Colonic mucosa (tissue), 4 donors: ENCODE measurements at places on chromosomes 7 and 10. TPM values are rescaled to one million over a fixed set of nuclear protein-coding genes. Genes with fewer than 3 reads are reported as not detected.

ARHGAP21 gene
- total RNA-seq: 84.9 TPM

NFKB2 gene
- 44.5 TPM for total RNA-seq

DNA sequence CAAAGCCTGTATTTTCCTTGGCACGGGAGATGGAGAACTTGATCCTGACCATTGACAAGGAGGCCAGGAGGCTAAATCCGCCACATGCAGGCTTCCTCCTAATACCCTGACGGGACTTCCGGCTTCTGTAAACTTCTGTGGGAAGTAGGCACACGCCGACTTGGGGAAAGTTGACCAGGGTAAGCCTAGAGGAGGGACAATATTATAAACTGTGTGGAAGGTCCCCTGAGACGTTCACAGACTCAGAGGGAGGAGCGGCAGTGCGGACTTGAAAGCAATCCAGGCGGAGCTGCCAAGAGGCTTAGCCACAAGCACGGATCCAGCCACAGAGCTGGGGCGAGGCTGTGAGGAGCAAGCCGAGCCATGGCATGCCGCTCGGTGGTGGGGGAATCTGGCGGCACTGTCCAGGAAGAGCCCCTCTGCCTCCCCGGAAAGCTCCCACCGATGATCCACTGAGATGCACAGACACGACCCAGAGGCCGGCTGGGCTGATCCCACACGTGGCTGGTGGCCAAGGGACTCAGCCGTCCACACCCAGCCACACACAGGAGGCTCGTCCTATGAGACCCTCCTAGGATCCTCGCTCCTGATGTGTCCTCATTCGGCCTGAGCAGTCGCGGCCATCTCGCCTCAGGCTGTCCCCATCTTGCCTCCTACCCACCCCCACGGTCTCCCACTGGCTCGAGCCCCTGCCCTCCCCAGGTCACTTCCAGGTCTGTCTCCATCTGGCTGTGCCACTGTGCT lies 40.0 kb upstream of the INSIG1 start:
- no peaks in the 10 kb centered on the region for H3K4me1 ChIP-seq
- no peaks in the 10 kb centered on the region for H3K36me3 ChIP-seq
- no peak overlapping the region for H3K4me3 ChIP-seq
- no peaks in the 10 kb centered on the region for H3K27me3 ChIP-seq
- no peak overlapping the region for H3K27ac ChIP-seq
- DNase-seq: no peak

- no peaks in the 10 kb centered on the region for H3K27me3 ChIP-seq
- DNase-seq: no peak
- no peaks in the 10 kb centered on the region for H3K36me3 ChIP-seq
- no peak overlapping the region for H3K27ac ChIP-seq
- peaks cover 14% of the 10 kb centered on the region for H3K4me1 ChIP-seq
Observed at GRCh38 chr7:30462179-30462578, 16.4 kb downstream of the NOD1 start.

SORCS3 gene
- total RNA-seq: not detected

- H3K4me1 ChIP-seq: no peaks in the 10 kb centered on the region
- H3K27me3 ChIP-seq: no peaks in the 10 kb centered on the region
- no peak overlapping the region for H3K4me3 ChIP-seq
- no peak overlapping the region for H3K27ac ChIP-seq
- DNase-seq: no peak
Observed at GRCh38 chr10:92103376-92104090, 180.0 kb downstream of the BTAF1 start.

- H3K4me3 ChIP-seq: no peak overlapping the region
- no peaks in the 10 kb centered on the region for H3K36me3 ChIP-seq
- peaks cover 23% of the 10 kb centered on the region for H3K4me1 ChIP-seq
- DNase-seq: no peak
- no peak overlapping the region for H3K27ac ChIP-seq
Observed at GRCh38 chr7:917255-918117, 37.0 kb downstream of the ADAP1 start.

GRCh38 chr7:132333301-132333700 lies 243.0 kb downstream of the PLXNA4 start:
- no peaks in the 10 kb centered on the region for H3K27me3 ChIP-seq
- no peaks in the 10 kb centered on the region for H3K36me3 ChIP-seq
- H3K27ac ChIP-seq: no peak overlapping the region
- DNase-seq: no peak

DNA sequence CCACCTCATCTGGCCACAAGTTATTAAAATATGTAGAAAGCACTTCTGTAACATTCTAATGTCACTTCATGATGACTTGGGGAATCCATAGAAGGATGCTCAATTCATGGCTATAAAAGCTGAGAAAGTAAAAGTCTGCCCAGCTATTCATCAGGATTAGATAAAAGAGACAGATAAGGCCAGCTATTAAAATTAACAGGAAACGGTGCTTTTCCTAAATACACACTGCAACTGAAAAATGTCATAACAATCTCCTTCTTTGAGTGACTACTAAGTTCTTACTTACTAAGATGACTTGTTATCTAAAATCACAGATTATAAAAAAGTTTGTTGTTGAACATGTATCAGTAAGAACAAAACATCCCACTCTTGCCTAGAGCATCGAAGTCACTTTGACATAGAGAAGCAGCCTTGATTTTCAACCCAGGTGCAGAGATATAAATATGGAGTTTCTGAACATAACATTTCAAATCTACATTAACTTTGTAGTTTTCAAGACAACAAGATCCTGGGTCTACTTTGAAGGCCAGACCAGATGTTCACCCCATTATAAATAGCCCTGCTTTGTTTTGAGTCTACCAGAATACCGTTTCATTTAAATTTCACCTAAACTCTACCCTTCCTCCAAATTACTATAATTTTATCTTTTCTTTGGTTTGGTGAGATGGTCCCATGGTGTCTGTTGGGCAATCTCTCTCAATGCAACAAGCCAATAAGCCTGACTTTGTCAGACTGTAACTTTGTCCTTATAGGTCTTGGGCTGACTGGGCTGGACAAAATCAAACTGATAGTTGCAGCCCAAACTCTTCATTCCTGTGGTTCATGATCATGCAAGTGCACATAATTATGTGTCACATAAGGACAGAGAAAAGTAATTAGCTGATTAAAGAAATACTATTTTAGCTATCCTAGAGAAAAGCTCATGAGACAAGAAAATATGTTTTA lies 24.0 kb downstream of the HYCC1 start:
- no peaks in the 10 kb centered on the region for H3K36me3 ChIP-seq
- H3K27me3 ChIP-seq: no peaks in the 10 kb centered on the region
- no peak for DNase-seq
- no peak overlapping the region for H3K4me3 ChIP-seq

DNA sequence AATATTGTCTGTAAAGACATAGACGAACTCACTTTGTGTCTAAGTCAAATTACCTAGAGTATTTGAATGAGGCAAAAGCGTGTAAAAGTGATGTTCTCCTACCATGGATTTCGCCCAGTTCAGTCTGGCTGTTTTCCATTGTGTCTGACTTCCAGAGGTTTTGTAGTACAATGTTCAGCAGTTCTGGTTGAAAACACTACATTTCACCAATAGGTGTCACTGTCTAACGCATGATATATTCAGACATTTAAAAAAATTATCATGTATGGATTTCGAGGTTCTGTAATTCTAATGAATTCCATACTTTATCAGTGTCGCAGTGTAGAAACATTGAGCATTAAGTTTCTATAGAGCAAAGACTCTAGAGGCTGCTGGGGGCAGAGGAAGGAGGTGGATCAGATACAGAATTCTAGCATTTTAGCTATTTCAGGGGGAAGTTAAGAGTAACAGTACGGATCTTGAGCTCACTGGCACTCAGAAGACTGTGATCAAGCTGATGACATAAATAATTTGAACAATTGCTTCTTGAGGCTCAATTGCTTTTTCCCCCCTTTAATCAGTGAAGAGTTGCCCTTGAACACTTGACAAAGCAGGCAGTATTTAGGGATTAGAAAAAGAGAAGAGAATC lies 196.9 kb upstream of the RHOBTB1 start:
- no peaks in the 10 kb centered on the region for H3K27me3 ChIP-seq
- H3K4me3 ChIP-seq: no peak overlapping the region
- H3K4me1 ChIP-seq: no peaks in the 10 kb centered on the region
- no peak for DNase-seq

BLOC1S2 gene
- 21.5 TPM for total RNA-seq

- H3K4me3 ChIP-seq: no peak overlapping the region
- no peaks in the 10 kb centered on the region for H3K27me3 ChIP-seq
Observed at GRCh38 chr10:7085913-7086589, 324.8 kb downstream of the SFMBT2 start.

GRCh38 chr10:43263551-43264343 lies 3.1 kb downstream of the RASGEF1A start:
- H3K27ac ChIP-seq: no peak overlapping the region
- DNase-seq: no peak
- H3K36me3 ChIP-seq: no peaks in the 10 kb centered on the region
- no peak overlapping the region for H3K4me3 ChIP-seq

FAM221A gene
- 18.5 TPM for total RNA-seq

- DNase-seq: peak; percentile 93
- H3K4me1 ChIP-seq: peaks cover 17% of the 10 kb centered on the region
- H3K27me3 ChIP-seq: no peaks in the 10 kb centered on the region
- peak overlapping the region; percentile 95 for H3K27ac ChIP-seq
- peaks cover 16% of the 10 kb centered on the region for H3K36me3 ChIP-seq
Observed at GRCh38 chr10:43396928-43397624, 11.9 kb downstream of the HNRNPF start.

GRCh38 chr10:69953851-69954250 lies 98.8 kb upstream of the MACROH2A2 start:
- DNase-seq: no peak
- no peaks in the 10 kb centered on the region for H3K4me1 ChIP-seq
- H3K4me3 ChIP-seq: no peak overlapping the region
- no peaks in the 10 kb centered on the region for H3K36me3 ChIP-seq
- H3K27ac ChIP-seq: no peak overlapping the region

TAC1 gene
- total RNA-seq: not detected

NUTM2D gene
- 3.3 TPM for total RNA-seq

GRCh38 chr10:94343151-94343550 lies 19.6 kb downstream of the NOC3L start:
- H3K4me3 ChIP-seq: no peak overlapping the region
- H3K27me3 ChIP-seq: no peaks in the 10 kb centered on the region
- DNase-seq: no peak
- H3K27ac ChIP-seq: no peak overlapping the region
- peaks cover 7% of the 10 kb centered on the region for H3K36me3 ChIP-seq

HOXA1 gene
- total RNA-seq: 1.7 TPM

AKR1D1 gene
- total RNA-seq: not detected

DNA sequence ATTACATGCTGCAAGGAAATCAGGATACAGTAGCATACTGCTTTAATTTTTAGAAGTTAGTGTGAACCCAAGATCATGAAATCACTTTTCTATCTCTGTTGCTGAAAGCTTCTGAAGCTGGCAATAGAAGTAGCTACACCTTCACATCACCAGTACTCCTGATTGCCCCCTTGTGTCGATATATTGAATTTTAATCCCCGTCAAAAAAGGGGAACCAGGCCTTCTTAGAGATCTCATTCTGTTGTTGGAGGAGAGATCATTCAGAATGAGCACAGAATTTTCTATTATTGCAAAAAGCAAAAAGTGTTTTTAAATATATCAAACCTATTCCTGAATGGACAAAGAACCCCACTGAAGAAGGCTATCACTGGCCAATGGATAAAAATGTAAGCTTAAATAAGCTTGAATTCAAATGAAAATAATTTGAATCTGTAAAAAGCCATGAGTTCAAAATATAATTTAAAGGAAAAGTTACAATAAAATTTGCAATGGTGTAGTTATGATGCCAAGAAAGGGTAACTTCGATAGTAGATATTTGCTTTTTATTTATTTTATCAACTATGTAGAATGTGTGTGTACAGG lies 39.7 kb upstream of the TEX47 start:
- no peak overlapping the region for H3K27ac ChIP-seq
- no peaks in the 10 kb centered on the region for H3K4me1 ChIP-seq
- no peak overlapping the region for H3K4me3 ChIP-seq
- no peak for DNase-seq

CAV2 gene
- total RNA-seq: 22.0 TPM

EPO gene
- not detected for total RNA-seq

DNA sequence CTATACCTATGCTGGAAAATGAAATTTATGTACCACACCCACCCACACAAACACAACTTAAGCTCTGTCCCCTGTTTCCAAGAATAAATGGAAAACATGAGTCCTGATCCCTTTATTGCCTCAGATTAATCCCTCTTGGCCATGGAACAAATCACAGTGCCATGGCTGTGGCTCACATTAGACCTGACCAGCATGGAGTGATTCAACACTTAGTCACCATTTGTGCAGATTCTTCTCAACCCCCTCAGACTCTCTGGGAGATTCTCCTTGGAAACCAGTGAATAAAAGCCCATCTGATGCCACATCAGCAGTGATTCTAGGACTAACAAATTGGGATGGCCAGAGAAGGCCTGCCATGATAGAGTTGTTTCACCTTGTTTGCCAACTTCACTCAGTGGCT lies 204.4 kb upstream of the TMEM72 start:
- H3K4me1 ChIP-seq: no peaks in the 10 kb centered on the region
- DNase-seq: no peak
- no peaks in the 10 kb centered on the region for H3K27me3 ChIP-seq
- no peak overlapping the region for H3K4me3 ChIP-seq
- H3K27ac ChIP-seq: no peak overlapping the region

GRCh38 chr7:78260826-78261225 lies 462.3 kb downstream of the PHTF2 start:
- H3K27ac ChIP-seq: no peak overlapping the region
- H3K27me3 ChIP-seq: no peaks in the 10 kb centered on the region

OR6V1 gene
- not detected for total RNA-seq

GRCh38 chr7:102129636-102130370 lies 156.9 kb upstream of the SH2B2 start:
- no peak overlapping the region for H3K27ac ChIP-seq
- H3K4me3 ChIP-seq: no peak overlapping the region
- H3K27me3 ChIP-seq: no peaks in the 10 kb centered on the region

DNA sequence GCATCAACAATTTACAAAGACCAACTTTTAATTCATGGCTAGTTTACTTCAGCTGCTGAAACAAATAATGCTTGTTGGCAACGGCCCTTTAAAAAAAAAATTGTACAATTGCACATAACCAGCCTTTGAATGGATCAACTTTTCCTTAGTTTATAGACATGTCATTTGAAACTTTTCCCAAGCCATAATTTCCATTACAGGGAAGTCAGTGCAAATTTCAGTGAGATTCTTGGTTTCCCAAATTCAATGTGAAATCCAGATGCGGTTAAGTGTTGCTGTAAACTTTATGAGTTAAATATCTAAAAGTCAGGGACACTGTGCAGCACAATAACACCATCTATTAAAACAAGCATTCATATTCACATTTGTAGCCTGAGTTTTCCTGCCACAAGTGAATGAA lies 182.2 kb downstream of the JAZF1 start:
- no peak overlapping the region for H3K4me3 ChIP-seq
- DNase-seq: no peak
- peaks cover 4% of the 10 kb centered on the region for H3K4me1 ChIP-seq
- no peaks in the 10 kb centered on the region for H3K36me3 ChIP-seq
- no peaks in the 10 kb centered on the region for H3K27me3 ChIP-seq
